ENCODE measurements at places on chromosomes 12 and 14.

GRCh38 chr12:39887856-39888255 lies 218.0 kb downstream of the SLC2A13 start:
- no peak for DNase-seq

DNA sequence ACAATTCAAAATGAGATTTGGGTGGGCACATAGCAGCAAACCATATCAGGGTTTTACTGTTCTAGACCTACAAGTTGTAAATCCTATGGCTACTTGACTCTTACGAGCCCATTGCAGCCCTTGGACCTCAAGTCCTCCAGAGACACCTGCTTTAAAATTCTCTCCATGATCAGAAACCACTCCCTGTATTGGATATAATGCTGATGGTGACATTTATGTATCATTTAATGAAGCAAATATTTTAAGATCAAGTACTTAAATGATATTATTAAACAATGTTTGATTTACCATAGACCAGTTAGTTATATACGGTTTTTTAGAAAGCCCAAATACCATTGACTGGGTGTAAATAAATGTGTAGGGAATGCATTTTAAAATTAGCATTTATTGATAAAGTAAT lies 24.2 kb downstream of the AMDHD1 start:
- no peak for DNase-seq

DNA sequence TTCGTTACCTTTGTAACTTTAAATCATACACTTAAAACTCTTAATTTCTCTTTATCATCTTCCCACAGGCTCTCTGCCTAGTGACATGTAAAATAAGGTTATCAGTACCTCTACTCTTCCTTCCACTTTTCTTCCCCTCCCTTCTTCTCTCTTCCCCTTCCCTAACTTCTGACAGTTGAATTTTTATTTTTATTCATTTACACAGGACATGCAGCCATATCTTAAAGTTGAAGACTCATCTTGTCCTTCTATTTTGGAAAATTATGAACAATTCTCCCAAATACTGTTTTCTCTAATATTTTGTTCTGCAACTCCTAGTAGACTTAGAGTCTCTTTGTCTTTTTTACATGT lies 263.9 kb downstream of the FBXL14 start:
- DNase-seq, result no peak

- DNase-seq, result no peak
These were observed 38.2 kb upstream of the FBLN5 start for GRCh38 chr14:91985521-91986255.

DNA sequence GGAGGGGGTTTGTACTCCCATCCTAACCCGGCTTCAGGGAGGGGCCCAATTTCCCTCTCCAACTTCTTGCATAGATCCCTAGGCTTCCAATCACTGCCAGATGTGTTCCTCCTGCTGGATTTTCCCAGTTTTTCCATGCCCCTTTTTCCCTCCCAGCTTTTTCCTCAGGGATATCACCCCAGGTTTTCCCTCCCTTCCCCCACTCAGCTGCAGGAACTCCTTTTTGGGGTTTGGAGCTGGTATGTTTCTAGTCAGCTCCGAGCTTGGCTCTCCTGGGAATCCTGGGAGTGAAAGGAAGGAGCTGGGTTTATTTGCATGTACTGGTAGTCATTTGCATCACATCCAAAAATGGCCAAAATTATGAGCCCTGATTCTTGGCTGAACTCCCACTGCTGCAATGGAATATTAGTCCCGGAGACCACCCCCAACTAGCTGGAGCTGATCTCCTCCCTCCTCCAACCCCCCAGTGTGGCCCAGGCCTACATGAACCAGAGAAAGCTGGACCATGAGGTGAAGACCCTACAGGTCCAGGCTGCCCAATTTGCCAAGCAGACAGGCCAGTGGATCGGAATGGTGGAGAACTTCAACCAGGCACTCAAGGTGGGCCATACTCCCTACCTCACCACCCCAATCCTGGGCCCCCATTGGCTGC lies 1.4 kb upstream of the RDH5 start:
- DNase-seq, result no peak

- DNase-seq, result no peak
These were observed 163.2 kb downstream of the DYRK2 start for GRCh38 chr12:67811437-67812361.

DNA sequence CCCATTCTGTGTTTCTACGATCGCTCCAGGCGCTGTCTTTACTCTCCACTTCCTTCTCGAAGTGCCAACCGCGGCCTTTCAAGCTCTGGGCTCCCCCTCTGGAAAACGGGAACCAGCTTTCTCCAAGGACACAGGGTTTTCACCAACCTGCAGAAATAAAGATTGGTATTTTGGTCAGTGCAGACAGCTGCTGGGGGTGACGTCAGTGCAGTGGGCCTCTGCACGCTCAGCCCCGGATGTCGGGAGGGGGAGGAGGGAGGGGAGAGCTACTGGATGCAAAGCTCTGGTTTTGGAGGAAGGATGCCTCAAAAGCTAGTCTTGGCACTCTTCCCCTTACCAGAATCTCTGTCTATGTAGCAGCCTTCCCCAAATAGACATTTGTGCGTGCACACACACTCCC lies 19.9 kb downstream of the HRK start:
- no peak for DNase-seq

DNA sequence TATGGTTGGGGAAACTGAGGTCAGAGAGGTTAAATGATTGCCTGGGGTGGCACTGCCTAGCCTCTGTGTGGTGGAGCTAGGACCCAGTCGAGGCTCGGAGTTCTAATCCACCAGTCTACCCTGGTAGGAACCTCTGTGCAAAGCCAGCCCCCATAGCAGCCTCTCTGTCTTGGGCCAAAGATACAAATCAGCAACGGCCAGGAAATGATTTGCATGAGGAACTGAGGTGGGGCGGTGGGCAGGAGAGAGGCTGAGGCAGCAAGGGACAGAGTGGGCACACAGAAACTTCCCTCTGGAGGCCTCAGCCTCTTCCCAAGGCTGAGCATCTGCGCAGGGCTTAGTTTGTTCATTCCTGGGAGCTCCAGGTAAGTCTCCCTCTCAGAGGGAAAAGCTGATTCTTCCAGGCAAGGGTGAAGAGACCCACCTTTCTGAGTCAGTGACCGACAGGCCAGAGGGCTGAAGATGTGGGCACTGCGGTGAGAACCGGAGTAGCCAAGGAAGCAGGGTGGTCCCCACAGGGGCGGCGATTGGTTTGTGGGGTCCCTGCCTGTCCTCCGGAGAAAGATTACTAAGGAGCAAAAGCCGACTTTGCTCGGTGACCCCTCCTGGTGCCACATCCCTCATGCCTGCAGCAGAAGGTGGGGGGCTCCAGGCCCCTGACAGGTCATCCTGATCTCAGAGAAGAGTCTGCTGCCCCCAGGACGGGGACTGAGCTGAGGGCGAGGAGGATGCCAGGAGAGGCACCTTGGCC lies 134.6 kb downstream of the CACNA1C start:
- DNase-seq, result no peak

GRCh38 chr12:53948650-53949593 lies 5.8 kb upstream of the HOXC12 start:
- DNase-seq, result no peak

- DNase-seq, result no peak
These were observed 13.6 kb downstream of the ACADS start for GRCh38 chr12:120739031-120739762.

DNA sequence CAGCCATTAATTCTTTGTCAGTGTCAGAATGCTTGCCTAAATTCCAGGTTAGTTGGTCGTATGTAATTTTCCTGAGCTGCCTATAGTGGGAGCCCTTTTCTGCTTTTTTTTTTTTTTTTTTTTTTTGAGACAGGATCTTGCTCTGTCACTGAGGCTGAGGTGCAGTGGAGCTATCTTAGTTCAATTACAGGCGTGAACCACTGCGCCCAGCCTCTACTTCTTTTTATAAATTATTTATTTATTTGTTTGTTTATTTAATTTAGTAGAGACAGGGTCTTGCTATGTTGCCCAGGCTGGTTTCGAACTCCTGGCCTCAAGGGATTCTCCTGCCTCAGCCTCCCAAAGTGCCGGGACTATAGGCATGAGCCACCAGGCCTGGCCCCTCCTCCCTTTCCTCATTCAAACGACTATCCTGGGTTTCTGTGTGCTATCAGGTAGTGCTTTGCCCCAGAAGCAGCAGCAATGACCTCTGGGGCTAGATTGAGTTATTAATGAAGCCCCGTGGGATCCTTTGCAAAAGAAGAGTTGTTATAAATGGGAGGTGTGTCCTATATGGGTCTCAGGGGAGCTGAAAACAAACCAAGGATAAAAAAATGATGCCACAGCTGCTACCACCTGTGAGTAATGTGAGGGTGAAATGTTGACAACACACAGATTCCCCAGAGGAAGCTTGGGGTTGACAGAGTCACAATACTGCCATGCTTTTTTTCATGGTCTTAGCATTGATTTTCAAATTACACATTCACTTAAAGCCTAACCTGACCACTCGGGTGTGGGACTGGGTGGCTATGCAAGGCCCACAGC lies 34.6 kb upstream of the NFKBIA start:
- peak; percentile 6 for DNase-seq

DNA sequence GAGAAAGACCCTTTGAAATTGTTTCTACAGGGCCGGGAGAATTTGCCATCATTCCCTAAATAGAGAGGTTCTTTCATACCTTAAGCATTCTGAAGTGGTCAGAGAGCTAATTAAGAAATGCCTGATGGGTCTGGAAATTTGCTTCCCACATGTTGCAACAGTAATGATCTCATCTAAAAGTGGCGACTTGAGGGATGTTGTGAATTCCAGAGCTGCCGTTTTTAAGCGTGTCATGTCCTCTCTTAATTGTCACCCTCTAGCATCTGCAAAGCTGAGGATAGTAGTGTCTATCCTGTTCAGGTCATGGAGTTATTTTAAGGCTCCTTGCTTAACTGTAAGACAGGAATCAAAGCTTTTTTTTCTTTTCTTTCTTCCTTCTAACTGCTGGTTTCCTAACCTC lies 60.4 kb downstream of the FOS start:
- DNase-seq, result no peak

DNA sequence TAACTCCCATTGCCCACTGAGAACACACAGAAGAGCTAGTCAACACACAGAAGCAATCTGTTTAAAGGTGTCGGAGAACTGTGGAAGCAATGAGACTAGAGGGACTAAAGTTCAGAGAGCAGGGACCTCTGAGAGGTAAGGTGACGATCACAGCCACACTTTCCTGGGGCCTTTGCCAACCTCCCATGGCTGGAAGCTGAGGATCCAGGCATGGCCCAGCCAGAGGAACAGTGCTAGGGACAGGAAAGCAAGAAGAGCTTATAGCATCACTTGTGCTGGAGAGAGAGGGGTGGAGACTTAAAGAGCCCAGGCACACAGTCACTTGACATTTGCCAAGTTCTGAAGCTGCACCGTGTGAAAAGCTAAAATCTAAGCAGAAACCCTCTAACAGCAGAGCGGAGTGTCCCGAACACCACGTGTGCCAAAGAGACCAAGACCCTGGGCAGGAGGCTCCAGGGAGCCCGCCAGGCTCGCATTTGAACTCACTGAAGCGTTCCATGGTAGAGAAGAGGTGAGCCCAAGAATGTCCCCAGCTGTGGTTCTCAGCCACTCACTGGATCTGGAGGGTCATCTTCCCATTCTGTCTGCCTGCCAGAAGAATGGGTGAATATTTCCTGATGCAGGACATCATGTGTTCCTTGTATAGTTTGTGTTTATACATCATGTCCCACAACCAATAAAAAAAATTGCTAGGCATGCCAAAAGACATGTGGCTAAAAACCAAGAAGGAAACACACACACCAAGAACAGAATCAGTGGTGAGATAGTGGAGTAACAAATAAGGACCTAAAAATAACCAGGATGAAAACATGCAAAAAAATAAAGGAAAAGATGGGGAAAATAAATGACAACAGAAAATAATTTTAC lies 174.0 kb upstream of the C14orf180 start:
- DNase-seq, result no peak

- DNase-seq, result no peak
These were observed 25.9 kb downstream of the CD9 start for GRCh38 chr12:6226002-6226678.

DNA sequence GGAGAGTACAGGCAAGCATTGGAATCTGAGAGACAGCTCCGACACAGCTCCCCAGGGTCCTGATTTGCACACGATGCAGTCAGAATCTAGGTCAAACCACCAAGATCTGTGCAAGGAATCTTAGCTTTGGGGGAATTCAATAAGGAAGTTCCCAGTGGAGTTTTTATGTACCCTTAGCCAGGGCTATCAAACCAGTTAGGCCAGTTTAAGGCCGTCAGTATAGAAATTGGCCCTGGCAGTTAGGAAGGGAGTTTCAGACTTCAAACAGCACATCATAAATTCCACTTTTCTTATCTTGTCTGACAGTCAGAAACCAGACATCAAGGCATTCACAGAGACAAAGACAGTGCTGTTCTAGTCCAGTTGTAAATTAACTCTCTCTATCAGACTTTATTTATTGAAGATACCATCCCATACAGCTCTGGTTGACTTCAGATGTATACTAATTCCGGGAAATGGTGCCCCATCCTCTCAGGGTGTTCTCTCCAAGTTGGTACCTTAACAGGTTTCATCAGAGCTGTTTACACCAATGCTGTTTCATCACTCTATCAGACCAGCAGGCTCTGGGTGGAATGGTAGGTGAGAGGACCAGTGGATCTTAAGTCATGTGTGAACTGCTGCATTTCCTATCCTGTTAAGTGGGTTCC lies 157.5 kb upstream of the ATF7IP start:
- no peak for DNase-seq

DNA sequence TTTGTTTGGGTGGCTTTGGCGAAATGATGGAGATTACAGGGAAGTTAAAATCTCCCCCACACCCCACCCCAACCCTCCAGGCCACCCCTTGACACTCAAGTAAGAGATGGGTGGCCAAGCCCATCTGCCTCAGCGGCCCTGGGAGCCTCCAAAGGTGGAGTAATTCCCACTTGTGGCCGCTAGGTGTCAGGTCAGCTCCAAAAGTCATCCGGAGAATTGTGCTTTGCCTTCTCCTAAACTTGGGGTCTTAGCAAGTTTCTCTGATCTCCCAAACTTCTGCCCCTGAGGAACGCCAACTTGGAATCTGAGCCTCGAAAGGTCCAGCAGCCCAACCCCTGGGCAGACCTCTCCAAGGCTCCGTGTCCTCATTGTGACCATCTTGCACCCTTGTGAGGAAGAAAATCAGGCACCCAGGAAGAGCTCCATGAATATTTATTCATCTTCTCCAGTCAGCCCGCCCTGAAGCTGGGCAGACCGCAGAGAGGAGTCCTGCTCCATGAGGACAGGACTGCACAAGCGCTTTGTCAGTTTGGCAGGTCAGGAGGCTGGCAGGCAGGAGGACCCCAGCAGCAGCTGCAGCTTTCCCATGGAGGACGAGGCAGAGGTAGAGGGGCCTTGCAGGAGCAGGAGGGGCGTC lies 46.7 kb downstream of the LRRC74A start:
- DNase-seq, result peak; percentile 61

DNA sequence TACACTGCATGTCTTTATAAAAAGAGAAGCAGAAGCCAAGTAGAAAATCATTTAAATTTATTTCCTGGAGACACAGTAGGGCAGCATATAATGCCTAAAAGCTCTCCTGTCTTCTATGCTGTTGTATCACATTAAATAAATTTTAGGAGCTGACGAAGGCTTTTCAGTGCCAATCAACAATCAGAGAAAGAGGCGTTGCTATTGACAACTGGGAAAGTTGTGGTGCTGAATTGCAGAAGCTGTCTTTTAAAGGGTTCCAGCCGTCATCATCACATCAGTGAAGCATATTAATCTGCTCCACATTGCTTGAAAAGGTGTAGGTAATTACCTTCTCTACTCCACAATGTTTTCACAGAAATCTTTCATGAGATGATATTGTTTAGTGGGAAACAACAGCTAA lies 103.9 kb downstream of the FSCB start:
- no peak for DNase-seq

- DNase-seq, result no peak
These were observed at the start of gene PTGDR for GRCh38 chr14:52267501-52268278. PTGDR (plus strand) TSS chr14:52267698; CDS start chr14:52267815, 117 bp downstream.

Measured in HuH-7.5 (cell line).